Glomerular endothelial cell (primary cell): ENCODE measurements at places on chromosomes 7 and 10.

GRCh38 chr7:15515252-15515651 lies 46.6 kb downstream of the AGMO start:
- no peak for DNase-seq

DNA sequence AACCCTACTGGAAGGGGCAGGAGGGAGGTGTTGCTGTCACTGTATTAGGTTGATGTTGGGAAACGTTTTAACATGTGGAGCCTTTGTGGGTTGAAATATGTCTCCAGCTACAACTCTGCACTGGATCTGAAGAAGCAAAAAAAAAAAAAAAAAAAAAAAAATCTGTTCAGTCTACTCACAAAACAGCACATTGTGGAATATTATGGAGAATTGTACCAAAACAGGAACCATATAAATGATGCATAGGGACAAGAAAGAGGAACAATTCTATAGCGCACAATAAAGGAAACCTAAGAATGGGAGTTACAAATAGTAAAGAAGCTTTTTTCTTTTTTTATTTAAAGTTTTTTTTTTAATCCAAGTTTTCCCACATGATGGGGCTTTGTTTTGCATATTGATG lies 63.8 kb downstream of the CCSER2 start:
- no peak for DNase-seq

- DNase-seq: no peak
Observed at GRCh38 chr10:86233131-86233530, 133.5 kb downstream of the GRID1 start.

DNA sequence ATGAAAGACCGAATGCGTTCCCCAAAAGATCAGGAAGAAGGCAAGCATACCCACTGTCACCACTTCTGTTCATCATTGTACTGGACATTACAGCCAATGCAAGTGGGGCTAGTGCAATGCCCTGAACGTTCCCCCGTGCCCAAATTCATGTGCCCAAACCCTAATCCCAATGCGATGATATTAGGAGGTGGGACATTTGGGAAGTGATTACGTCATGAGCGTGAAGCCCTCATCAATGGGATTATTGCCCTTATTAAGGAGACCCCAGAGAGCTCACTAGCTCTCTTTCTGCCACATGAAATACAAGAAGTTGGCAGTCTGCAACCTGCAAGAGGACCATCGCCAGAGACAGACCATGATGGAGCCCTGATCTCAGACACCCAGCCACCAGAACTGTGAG lies 511.4 kb upstream of the TPK1 start:
- DNase-seq: no peak

- DNase-seq: no peak
Observed at GRCh38 chr10:84907461-84908009, 579.1 kb downstream of the CCSER2 start.

GRCh38 chr7:37706804-37707203 lies 23.2 kb downstream of the GPR141 start:
- DNase-seq: no peak

DNA sequence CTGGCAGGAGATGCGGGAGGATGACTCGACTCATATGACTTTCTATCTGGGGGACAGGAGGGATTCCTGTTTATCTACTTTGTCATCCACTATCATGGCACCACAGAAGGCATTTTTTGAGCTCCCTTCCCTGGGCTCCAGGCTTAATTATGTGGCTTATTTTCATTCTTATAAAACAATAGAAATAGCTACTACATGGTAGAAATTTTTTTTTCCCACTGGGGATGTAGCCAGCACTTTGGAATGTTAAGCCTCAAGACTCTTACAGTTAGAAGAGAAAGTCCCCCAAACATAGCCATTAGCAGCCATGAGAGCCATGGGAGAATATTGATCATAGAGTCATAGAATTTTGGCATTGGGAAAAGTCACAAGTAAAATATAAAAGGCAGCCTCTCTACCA lies 14.6 kb upstream of the FAM180A start:
- no peak for DNase-seq

- DNase-seq: no peak
Observed at GRCh38 chr10:103281753-103282152, 4.8 kb downstream of the INA start.

DNA sequence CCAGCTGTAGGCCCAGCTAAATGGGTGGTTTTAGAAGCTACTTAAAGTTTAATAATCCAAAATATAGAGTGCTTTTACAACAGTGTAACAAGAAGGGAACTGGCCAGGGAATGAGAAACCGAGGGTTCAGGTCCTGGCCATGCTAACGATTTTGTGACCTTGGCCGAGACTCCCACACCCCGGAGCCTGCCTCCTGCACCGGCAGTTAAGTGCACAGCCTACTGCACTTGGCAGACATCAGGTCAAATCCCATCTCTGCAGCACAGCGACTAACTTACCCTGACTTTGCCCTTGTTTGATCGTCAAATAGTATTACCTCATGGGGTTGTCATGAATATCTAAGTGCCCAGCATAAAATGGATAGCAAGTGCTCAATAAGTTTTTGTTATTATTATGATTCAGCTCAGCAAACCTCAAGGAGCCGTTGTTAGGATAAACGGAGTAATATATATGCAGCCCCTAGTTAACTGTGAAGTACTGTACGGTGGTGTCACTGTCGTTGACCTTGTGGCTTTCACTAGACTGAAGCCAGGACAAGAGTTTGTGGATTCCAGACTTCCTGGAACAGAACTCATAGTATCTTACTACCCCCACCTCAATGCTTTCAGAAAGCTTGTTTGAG lies 35.5 kb downstream of the LYZL1 start:
- no peak for DNase-seq

- no peak for DNase-seq
Observed at GRCh38 chr10:103667356-103667755, 173.9 kb downstream of the NEURL1 start.

DNA sequence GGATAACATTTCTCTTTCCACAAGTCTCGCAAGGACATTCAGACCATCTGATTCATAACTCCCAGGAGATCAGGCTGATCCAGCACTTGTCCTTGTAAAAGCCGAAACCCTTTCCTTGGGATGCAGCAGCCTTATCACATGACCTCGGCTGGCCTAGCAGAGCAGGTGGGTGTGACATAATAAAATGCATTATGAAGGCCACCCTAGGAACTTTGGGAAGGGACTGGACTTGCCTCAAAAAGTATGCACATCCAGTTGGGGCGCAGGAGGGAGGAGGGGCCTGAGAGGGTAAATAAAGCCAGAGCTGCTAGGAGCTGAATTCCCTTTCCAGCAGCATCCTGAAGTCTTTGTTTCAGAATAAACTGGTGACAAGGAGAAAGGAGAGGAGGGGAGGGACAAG lies 260.8 kb downstream of the SNX13 start:
- no peak for DNase-seq

GRCh38 chr10:120634659-120635058 lies 177.6 kb downstream of the PLPP4 start:
- no peak for DNase-seq

- DNase-seq: no peak
Observed at GRCh38 chr10:29392376-29393021, 103.6 kb downstream of the LYZL1 start.

- no peak for DNase-seq
Observed at GRCh38 chr10:69102440-69102839, 14.5 kb downstream of the SRGN start.

DNA sequence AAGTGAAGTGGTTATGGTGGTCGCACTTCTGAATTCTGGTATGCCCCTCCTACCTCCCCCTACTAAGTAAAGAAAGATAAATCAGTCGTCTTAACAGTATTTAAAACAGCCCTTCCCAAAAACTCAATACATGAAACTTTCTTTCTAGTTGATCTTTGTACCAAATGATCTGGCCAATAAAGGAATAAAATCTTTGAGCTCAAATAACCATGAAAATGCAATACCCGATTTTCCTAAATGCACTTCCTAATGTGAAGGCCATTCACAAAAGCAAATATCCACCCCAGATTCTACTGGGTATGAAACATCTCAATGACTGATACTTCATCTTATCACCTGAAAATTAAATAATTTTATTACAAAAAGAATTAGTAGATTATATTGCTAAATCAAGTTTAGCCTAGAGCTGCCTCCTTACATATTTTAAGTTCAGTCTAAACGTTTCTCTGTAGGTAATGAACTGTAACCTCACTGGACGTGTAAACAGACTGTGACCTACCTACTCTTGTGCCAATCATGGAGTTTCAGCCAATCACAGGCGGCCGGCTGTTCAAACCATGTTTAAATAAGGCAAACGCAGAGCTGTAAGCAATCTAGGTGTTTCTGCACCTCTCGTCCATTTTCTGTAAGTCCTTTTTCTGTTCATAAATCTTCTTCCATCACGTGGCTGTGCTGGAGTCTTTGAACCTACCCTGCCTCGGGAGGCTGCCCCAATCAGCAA lies 146.9 kb upstream of the AKR1E2 start:
- DNase-seq: no peak
